ENCODE measurements at places on chromosomes 3 and 15.

DNA sequence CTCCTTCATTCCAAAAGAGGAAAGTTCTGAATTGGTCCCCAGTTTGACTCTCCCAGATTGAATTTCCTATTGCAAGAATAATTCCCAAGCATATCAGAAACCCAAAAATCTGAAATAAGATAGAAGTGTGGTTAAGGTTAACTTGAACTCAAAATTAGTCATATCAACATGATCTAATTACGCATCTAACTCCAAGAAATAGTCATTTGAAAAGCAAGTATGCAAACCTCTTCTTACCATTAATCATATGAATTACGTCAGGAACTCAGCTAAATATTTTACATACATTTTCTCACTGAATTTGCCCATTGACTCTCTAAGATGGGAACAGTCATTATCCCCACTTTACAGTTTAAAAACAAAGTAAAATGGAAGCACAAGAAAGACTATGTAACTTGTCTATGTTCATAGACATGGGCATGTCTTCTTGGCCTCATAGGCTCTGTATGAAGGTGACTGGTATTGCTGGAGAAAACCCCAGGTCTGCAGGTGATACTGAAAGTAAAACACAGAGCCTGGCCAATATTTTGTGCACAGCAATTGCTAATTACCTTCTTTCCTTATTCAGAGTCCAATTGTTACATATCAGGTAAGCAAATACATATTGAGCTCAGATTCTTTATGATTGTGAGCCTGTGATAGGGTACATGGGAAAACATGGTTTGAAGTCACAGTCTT lies 139.2 kb downstream of the ATP8B4 start:
- no peak for DNase-seq

DNA sequence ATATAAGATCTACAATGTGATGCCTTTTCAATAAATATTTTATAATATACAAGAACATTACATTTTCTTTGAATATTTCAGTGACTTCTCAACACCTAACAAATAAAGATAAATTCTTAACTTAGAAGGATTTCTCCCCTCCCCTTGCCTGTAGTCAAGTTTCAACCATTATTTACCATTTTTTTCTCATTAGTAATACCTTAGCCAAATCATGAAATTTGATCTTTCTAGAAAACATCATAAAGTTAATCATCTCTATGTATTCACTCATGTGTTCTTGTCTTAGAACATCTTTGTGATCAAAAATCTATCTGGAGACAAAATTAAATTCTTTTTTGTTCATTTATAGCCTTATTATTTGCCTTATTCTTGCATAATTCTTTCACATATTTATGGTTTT lies 1201.8 kb upstream of the EPHA6 start:
- DNase-seq = no peak

GRCh38 chr3:15102256-15102655 lies 3.3 kb upstream of the RBSN start:
- DNase-seq = no peak

DNA sequence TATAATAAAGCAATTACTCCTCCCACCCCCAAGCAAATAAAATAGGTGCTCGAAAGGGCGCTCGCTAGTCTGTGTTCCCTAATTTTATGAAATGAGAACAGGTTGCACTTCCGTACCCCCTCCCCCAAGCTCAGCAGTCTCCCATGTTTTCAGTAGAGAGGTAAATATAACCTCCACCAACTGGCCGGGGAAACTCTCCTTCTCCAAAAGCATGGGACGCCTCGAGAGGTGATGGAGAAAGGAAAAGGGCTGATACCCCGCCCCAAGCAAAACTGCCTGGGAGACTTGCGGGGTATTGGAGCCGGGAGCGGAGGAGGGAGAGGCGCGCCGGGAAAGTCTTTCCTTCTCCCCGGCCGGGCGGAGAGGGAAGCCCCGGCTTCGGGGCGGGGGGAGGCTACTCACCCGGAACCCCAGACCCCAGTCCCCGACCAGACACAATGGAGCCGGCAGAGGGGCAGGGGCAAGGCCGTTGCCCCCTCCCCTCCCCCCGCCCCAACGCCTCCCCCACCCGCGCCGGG lies 605 bp downstream of the DCUN1D1 start:
- DNase-seq = no peak

DNA sequence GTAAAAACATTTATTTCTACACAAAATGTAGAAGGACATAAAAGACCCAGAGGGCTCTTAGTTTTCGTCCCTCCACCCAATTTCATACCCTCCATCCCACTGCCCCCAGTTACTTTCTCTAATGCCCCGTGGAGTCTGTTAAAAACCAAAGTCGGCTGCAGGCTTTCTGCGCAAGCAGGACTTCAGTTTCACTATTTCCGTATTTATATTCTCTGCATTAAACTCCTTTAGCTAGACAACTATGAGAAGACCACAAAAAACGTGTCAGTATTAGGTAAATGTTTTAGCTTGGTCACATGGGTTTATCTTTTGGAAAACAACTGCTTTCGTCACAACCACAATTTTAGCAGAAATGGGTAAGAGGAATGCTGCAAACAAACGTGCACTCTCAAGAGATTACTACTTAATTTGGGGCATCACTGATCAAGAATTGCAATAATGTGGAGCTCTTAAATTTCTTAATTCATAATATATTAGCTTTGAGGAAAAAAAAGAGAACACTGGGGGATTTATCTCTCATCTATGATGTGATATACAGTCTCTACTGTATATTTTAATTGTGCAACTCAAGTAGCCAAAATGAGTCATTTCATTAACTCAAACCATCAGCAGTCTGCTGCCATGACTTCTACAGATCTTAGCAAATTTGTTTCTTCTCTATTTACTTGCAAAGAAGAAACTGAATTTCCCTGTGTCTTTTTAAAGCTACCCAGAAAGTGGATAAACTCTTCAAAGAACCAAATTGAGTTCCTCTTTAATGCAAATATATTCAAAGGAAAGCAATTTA lies 740 bp upstream of the NSMCE3 start:
- DNase-seq = no peak

GRCh38 chr15:75869446-75869845 lies 26.2 kb downstream of the UBE2Q2 start:
- no peak for DNase-seq

- DNase-seq = no peak
These were observed 92.7 kb upstream of the CFAP20DC start for GRCh38 chr3:59142556-59142955.

DNA sequence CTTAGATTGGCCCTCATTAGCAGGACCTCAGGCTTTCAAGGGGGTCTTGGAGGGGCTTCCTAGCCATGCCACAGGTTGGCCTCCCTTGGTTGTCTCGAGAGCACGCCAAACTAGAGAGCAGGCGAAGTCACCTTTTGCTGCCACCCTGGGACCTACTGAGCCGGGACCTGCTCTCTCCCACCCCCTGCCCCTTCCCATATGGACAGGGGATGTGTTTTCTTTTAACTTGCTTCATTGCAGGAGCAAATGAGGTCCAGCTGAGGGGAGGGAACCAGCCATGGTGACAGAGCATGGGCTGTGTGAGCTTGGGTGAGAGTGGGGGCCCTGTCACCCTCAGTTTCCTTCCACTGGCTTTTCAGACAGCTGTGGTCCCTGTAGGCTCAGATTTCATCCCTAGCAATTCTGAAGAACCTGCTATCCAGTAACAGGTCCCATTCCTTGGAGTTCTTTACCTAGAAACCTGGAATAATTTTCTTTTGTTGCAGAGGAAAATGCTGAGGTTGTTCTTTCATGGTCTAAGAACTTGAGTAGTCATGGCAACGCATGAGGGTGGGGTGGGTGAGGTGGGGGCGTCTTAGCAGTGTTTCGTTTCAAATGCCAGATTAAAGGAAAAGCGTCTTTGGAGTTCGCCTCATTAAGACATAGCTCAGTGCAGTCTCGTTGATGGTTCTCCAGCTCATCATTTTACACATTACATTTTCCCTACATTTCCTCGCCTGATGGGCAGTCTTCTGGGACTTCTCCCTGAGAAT lies 20.1 kb upstream of the MAGEF1 start:
- DNase-seq = no peak

DNA sequence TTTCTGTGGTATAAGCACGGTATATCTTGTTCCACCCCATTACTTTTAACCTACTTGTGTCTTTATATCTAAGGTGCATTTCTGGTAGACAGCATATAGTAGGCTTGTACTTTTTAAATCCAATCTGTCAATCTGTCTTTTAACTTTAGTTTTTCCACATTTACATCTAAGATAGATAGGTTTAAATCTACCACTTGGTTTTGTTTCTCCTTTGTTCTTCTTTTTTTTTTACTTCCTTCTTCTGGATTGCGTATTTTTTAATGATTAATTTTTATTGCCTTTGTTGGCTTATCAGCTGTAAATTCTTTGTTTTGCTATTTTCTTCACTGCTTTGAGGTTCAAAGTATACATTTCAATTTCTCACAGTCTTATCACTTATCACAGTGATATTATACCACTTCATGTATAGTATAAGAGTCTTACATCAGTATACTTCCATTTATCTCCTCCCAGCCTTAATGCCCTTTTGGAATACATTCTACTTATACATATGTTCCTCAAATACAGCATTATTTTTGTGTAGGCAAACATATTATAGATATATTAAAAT lies 31.0 kb downstream of the IQCB1 start:
- DNase-seq = no peak

- no peak for DNase-seq
These were observed 17.5 kb upstream of the ZBTB20 start for GRCh38 chr3:115164374-115165221.

DNA sequence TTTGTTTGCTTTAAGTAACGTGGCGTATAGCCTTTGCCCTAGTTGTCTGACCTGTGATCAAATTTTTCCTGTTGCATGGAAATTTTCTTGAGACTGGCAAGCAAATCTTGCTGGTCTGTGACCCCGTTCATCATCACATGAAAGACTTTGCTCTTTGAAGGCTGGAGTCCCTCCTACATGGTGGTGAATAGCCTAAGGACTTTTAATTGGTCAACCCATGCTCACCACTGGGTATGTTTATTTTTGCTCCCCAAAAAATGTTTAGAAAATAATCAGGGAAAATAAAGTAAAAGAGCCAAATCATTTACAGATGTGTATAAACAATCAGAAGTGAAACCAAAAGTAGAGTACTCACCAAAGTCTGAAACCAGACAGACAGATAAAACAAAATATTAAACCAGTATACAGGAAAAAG lies 1075.3 kb upstream of the ALCAM start:
- DNase-seq = no peak

DNA sequence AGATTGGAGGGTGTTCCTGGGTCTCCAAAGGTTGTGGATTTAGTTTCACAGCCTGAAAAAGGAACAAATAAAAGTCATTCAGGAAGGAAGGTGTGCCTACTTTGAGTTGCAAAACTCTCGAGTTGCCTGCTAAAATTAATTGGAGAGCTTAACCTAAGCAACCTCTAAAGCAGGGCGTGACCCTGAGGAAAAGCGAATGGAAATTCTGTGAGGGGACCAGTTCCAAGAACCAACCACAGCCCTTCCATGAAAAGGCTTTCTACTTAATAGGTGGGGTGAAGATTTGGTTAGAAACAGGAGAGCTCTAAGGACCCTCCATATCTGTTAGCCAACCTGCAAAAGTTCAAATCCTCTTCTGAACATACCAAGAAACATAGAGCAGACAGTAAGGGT lies 1.5 kb downstream of the CD80 start:
- no peak for DNase-seq

- DNase-seq = no peak
These were observed 1165.1 kb downstream of the ROBO2 start for GRCh38 chr3:78204977-78205376.

GRCh38 chr3:49805367-49805782 lies 2.3 kb downstream of the INKA1 start:
- DNase-seq = peak; percentile 3

DNA sequence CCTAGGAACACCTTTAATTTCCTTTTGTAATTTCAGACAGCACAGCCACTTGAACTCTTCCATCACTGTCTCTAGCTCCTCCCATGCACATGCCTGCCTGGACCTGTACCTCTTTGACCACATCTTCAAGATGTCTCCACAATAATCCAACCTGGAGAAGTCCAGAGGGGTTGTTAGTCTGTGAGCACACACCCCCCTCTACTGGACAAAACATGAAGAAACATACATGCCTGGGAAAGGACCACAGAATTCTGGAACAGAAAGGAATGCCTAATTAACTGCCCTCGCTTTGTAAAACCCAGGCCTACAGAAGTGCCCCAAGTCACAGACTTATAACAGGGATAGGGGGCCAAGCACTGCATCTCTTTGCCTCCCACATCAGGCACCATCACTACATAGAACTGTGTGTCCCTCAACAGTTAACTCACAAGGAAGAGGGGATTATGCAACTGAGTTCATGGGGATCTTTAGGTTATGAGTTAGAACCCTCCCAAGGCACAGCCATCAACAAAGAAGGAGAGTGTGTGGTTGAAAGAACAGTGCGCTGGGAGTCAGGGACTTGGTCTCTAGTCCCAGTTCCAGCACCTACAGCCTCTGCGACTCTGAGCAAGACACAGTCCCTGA lies 61.7 kb downstream of the FMN1 start:
- no peak for DNase-seq

GRCh38 chr3:111967068-111967467 lies 11.8 kb upstream of the ABHD10 start:
- DNase-seq = no peak

- no peak for DNase-seq
These were observed 298.5 kb upstream of the PPP2R3A start for GRCh38 chr3:135667061-135667460.

- no peak for DNase-seq
These were observed 103.5 kb downstream of the IMPG2 start for GRCh38 chr3:101216710-101217465.

GRCh38 chr15:90002428-90002844 lies 1.3 kb downstream of the ZNF710 start:
- DNase-seq = no peak

GRCh38 chr3:66639809-66640356 lies 139.1 kb upstream of the LRIG1 start:
- DNase-seq = no peak

DNA sequence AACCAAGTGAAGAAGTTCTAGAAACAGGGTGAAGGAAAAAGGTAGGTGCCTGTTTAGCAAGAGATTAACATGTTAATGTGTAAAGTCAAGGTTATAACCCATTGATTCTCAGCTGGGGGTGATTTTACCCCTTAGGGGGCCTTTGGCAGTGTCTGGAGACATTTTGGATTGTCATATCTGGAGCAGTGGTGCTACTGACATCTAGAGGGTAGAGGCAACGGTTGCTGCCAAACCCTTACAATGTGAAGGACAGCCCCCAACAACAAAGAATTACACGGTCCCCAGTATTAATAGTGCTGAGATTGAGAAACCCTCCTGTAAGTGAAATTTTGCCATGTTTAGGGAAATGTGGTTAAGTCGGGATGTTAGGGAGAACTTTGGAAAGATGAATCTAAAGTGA lies 74.7 kb downstream of the CRYBG3 start:
- DNase-seq = no peak
